ENCODE measurements at places on chromosomes 7 and 10. TPM values are rescaled to one million over a fixed set of nuclear protein-coding genes. Genes with fewer than 3 reads are reported as not detected.

DRGX gene
- not detected for total RNA-seq

RHOBTB1 gene
- total RNA-seq, result 8.2 TPM

CTAGE8 gene
- 0.11 TPM for total RNA-seq

TRIM8 gene
- 27.2 TPM for total RNA-seq

CLDN3 gene
- total RNA-seq, result not detected

PDCD11 gene
- total RNA-seq, result 73.8 TPM

FAM241B gene
- total RNA-seq, result 7.3 TPM

ZNF488 gene
- 0.07 TPM for total RNA-seq

CCDC3 gene
- total RNA-seq, result 0.04 TPM

AMPH gene
- total RNA-seq, result not detected

EIF4H gene
- total RNA-seq, result 408 TPM

ADCYAP1R1 gene
- not detected for total RNA-seq

CBLL1 gene
- 40.2 TPM for total RNA-seq

CTNNA3 gene
- total RNA-seq, result not detected

RELN gene
- total RNA-seq, result 25.1 TPM

GPR85 gene
- 4.6 TPM for total RNA-seq

ANAPC16 gene
- total RNA-seq, result 72.7 TPM

CABCOCO1 gene
- total RNA-seq, result not detected

CYP2C19 gene
- total RNA-seq, result not detected

CRPPA gene
- 9.1 TPM for total RNA-seq

SUPV3L1 gene
- 103 TPM for total RNA-seq

MYOF gene
- 0.27 TPM for total RNA-seq

OIT3 gene
- total RNA-seq, result not detected

ZNF25 gene
- total RNA-seq, result 1.6 TPM

DNAH11 gene
- total RNA-seq, result 0.02 TPM
